Stimulated activated CD8-positive, alpha-beta memory T cell treated with anti-CD3 and anti-CD28 coated beads, Interleukin-4, amount 100 ng/mL, for 4 hours (primary cell): ENCODE measurements at places on chromosomes 5 and 9.

DNA sequence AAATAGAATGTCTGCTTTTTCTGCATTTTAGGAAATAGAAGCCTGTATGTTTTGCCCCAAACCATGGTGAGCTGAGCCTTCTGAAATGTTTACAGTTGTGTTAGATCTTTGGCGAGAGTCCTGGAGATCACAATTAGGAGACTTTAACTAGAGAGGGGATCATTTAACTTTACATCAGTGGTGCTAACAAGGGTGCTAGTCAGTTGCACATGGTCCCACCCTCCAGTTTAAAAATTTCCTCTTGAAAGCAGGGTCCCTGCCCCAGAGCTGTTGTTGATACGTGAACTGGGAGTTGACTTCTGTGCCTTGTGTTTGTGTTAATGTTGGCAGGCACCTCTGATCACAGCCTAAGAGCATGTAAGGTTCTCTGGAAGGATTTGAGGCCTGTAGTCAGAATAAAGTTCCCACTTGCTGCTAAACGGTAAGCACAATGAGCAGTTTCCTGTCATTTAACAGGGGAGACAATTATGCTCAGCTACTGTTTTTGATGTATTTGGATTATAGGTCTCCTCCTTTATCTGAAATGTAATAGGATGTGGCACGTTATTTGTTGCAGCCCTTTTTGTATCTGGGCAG is 43.7 kb downstream of the RASGRF2 start:
- DNase-seq, result no peak

GRCh38 chr9:133471551-133472276 is 7.2 kb downstream of the SLC2A6 start:
- DNase-seq, result no peak

- no peak for DNase-seq
Measured at GRCh38 chr5:112480501-112480900, 61.4 kb upstream of the EPB41L4A start.

DNA sequence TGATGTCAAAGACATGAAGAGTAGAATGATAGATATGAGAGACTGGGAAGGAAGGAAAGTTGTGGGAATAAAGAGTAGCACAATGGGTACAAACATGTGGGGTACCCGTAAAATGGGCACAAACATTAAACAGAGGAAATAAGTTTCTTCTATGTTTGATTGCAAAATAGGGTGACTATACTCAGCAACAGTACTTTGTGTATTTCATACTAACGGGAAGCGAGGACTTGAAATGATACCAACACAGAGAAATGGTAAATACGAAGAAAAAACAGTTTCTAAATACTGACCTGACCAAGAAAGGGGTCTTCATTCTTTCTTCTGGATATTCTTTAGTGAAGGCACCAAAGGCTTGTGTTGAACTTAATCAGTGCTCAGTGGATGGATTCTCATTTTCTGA is 31.1 kb downstream of the ATP6V0E1 start:
- no peak for DNase-seq

DNA sequence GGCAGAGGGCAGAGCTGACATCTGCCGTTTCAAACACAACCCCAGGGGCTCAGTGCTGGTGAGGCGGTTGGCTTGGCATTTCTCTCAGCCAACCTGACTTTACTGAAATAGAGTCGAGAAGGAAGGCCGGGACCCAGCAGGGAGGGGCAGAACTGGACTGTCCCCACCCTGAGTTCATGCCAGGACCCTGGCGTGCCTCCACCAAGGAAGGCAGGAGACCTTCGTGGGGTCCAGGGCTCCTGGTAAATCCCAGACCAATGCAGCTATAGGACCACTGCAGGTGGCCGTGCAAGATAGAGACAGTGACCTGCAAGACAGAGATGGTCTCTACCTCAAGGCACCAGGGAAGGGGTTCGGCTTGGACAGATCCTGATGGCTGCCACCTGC is 132.9 kb downstream of the ROR2 start:
- no peak for DNase-seq

GRCh38 chr9:135951889-135952663 is 9.1 kb downstream of the UBAC1 start:
- DNase-seq, result no peak

DNA sequence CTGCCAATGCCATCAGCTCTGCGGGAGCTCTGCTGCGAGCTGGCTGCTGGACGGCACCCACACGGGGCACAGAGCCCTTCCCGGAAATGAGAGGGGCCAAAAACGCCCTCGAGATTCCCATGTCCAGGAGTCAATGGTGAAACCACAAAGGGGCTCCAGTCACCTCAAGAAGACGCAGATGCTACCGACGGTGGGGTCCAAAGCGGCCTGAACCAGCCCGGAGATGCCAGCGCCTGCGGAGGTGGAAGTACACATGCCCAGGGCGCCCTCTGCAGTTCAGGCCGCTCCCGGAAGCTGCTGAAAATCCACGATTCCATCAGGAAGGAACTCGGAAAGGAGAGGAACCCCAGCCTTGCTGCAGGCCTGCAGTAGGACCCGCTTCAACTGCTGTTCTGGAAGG is 82.4 kb upstream of the SELENOP start:
- no peak for DNase-seq

- DNase-seq, result no peak
Measured at GRCh38 chr9:126395439-126396212, 69.0 kb downstream of the MVB12B start.

DNA sequence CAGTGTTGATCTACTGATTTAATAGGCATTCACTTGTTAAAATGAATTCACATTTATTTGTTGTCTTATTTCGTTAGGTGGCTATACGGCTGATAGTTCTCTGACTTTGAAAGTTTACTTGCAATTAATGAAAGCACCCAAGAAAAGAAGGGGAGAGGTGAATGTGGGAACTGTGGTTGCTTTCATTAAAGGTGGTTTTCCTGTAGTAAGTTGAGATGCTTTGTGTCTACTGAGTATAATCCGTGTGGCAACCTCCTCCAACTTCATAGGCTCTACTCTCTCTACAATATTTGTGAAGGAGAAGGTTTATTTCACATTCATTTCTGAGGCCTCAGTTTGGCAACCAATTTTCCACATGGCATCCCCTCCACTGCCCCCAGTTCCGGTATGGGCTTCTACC is 12.8 kb upstream of the MACIR start:
- DNase-seq, result no peak

GRCh38 chr5:170597872-170598271 is 94.1 kb downstream of the KCNIP1 start:
- no peak for DNase-seq

DNA sequence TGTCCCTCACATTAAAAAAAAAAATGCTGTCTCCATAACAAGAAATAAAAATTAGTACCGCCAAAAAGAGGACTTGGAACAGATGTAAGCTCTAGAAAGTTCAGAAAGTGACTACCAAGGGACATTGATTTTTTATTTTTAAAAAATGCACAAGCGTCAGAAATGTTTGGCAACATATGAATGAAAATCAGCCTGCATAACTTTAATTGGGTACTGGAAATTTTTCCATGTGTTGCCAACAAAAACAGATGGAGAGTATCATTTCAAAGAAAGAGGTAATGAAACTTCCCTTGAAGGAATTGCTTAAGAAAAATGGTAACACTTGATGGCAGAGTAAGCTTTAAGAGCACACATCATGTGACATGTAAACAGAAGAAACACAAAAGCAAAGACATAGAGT is 47.2 kb downstream of the OR2K2 start:
- DNase-seq, result no peak

DNA sequence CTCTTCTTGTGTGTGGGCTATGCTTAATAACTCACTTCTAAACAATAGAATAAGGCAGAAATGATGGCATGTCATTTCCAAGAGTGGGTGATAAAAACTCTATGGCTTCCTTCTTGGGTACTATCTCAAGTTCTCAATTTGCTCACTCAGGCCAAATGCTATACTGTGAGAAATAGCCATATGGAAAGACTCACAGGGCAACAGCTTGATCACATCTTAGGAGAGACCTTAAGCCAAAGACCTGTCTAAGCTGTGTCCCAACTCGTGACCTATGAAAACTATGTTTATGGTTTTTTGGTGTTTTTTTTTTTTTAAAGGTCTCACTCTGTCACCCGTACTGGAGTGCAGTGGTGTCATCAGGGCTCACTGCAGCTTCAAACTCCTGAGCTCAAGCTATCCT is 2.1 kb upstream of the UIMC1 start:
- no peak for DNase-seq

DNA sequence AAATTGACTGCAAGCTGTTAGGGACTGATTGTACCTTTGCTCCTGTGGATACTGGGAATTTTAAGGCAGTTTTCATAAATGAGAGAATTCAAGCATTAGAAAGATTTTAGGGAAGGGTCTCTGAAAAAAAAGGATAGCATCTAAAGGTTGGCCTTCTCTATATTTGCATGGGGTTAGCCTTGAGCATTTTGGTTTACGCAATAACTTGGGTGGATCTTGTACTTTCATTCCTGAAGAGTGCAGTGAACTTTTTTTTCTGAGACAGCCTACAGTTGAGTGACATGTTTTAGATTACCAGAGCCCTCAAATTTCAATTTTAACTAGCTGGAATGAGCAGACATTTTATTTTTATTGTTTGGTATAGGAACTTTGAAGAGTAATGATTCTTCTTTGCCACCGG is 91.6 kb upstream of the NR3C1 start:
- no peak for DNase-seq

DNA sequence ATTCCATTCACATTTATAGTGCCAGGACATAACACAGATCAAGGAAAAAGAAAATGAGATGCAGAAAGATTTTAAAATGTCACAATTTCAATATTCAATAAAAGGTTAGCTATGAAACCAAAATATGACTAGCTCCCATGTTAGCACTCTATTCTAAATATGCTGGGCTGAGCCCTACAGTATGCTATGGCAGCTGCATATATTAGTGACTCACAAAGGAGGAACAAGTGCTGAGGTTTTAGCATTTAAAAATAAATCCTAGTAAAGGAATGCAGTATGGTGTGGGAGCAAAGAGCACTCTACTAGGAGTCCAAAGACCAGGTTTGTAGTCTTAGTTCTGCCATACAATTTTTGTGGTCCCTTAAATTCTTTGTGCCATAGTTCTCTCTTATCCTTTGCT is 118.4 kb downstream of the OXCT1 start:
- DNase-seq, result no peak

DNA sequence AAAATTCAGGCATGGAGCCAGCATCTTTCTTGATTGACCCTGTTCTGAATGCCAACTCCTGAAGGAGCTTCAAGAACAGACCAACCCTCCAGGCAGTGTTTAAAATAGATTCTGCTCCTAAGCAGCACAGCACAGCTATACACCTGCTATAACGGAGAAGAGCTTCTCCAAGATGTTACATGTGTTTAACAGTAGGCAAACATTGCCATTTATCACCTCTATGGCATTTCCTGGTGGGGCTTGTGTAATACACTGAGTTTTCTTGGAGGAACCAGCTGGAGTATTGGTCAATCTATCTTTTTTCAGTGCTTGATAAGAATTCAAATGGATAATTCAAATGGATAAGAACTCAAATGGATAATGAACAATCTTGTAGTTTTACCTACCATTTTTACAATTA is 615.1 kb downstream of the CDH12 start:
- DNase-seq, result no peak

- DNase-seq, result no peak
Measured at GRCh38 chr9:96021551-96022444, 146.3 kb downstream of the ERCC6L2 start.

- DNase-seq, result no peak
Measured at GRCh38 chr5:173378727-173379126, 50.5 kb upstream of the STC2 start.
